Fibroblast of the aortic adventitia (primary cell): ENCODE measurements at places on chromosomes 12 and 14.

- DNase-seq = no peak
Observed at GRCh38 chr12:26623136-26623535, 209.9 kb downstream of the ITPR2 start.

- no peak for DNase-seq
Observed at GRCh38 chr12:119372540-119372939, 38.0 kb downstream of the CCDC60 start.

DNA sequence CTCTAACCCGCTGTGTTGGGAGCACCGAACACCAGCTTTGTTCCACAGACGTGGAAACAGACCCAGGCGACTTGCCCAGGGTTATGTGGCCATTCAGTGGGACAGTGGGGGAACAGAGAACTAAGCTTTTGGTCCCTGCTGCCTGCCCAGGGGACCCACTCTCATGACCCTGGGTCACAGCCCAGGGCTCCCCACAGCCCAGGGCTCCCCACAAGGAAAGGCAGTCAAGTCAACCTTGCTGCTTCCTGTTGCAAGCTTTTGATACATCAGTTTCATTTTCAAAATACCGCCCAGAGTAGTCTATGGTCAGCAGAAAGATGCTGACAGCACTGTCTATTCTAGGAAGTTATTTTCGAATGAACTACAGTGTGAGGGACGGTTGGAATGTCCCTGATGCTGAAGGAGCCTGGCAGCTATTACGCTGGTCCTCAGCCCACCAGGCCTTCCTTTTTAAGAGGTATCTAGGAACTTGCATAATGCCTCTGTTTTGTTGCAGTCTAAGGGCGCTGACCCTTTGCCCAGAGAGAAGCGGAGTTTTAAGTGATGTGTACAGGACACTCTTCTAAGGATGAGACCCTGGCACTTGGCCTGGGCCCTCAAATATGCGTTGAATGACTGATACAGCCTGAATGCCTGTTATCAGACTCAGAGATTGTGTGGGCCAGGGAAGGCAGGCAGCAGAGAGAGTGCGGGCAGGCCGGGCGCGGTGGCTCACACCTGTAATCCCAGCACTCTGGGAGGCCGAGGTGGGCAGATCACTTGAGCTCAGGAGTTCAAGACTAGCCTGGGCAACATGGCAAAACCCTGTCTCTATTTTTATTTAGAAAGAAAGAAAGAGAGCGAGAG lies 12.6 kb upstream of the TTC7B start:
- no peak for DNase-seq

DNA sequence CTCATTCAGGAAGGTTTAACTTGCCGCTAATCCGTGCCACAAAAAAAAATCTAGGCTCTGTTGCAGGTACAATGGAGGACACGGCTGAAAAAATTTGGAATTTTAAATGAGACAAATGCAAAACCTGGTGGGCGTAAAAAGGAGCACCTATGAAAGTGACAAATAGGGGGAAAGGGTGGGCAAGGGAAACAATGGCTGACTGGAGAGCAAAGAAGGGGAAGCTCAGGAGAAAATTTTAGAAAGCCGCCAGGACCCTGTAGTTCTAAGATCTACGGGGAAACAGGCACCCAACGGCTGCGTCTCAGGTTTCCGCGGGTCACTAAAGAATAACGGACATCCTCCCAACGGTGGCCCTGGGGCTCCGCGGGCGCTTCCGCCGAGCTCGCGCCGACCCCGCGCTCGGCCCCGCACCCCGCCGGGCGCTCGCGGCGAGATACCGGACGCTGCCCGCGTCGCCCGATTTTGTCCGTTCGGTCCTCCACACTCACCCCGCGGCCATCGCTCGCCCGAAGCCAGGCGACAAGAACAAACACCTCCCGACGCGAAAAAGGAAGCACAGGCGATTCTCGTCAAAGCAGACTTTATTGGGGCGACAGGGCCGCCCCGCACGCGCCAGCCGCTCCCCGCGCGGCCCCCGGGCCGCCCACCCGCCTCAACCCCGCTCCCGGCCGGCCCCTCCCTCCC lies 1.1 kb upstream of the YY1 start:
- peak; percentile 44 for DNase-seq

- DNase-seq = no peak
Observed at GRCh38 chr12:14928931-14929330, 9.4 kb downstream of the ERP27 start.
